ENCODE measurements at places on chromosomes 4 and X. TPM values are rescaled to one million over a fixed set of nuclear protein-coding genes. Genes with fewer than 3 reads are reported as not detected.

XAGE2 gene
- not detected for total RNA-seq

RPA4 gene
- total RNA-seq = 0.62 TPM

DTHD1 gene
- total RNA-seq = 3.6 TPM

NALF2 gene
- 0.57 TPM for total RNA-seq

DNA sequence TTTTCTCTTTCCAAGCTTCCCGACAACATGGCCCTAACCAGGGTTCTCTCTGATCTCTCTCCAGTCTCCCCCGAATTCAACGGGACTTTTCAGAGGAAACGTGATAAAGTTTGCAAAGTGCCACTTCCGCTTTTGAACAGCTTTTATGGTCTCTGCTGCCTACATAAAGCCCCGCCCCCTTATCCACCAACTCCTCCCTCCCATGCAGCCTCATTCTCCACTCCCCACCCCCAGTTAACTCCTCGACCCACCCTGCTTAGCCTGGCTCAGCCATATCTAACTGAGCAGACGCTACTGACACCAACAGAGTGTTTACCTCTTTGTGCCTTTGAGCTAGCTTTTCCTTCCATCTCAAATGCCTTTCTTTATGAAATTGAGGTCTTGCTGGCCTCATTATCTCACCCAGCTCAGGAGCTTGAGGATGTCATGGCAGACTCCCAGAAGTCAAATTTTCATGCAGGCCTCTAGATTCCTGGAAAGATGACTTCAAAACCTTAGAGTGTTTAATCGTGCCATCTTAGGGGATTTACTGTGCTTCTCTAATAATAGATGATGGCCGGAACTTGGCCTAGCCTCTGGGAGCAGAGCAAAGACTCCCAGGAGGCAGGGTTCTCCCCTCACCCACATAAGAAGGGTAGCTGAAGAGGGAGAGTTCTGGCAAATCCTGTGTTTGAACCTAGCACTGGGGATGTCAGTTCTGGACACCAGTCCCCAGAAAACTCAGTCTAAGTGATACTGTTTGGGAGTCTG is 606.0 kb downstream of the BCOR start:
- peak; percentile 11 for DNase-seq
